ENCODE measurements at places on chromosomes 6 and 20.
A peak's percentile ranks its signal among the peaks of the same experiment; 100 is the strongest.

DNA sequence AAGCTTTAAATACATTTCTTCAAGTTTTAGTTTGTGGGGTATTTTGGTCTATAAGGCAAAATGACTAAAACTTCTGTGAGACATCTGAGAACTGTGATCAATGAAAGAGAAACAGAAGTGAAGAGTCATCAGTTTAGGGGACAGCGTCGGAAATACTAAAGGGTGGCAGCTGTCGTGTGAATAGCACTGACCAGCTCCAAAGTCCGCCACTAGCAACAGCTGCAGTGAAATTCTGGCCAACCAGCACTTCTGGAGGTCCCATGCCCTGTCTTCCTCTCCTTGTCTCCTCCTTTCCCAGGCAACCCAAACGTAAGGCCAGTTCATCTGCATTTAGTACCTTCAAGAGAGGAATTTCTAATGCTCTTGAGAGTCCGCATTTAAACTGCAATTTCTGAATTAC lies 87.5 kb downstream of the DACT2 start:
- DNase-seq: no peak

- no peak for DNase-seq
These were observed 25.7 kb upstream of the EMILIN3 start for GRCh38 chr20:41392295-41392694.

DNA sequence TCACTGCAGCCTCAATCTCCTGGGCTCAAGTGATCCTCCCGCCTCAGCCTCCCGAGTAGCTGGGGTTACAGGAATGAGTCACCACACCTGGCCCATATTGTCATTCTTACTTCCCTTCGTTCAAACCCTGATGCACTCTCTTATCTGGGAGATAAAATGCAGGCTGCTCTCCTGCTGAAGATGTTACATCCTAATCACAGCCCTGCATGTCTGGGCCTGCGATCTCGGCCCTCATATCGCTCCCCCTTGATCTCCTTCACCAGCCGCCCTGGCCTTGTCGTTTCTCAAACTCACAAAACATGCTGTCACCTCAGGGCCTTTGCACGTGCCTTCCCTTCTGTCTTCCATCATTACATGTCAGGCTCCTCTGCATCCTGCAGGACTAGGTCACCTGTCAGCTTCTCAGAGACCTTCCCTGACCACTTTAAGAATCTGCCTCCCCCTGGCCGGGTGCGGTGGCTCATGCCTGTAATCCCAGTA lies 8.8 kb upstream of the C20orf203 start:
- no peak for DNase-seq

GRCh38 chr6:150068720-150069648 lies at the start of gene ULBP3:
Gene ULBP3, minus strand, starts transcription at chr6:150069121. Its CDS starts 55 bp downstream, at chr6:150069066.
- DNase-seq: peak; percentile 94

- DNase-seq: no peak
These were observed 242.2 kb downstream of the HIVEP2 start for GRCh38 chr6:142702501-142703460.

DNA sequence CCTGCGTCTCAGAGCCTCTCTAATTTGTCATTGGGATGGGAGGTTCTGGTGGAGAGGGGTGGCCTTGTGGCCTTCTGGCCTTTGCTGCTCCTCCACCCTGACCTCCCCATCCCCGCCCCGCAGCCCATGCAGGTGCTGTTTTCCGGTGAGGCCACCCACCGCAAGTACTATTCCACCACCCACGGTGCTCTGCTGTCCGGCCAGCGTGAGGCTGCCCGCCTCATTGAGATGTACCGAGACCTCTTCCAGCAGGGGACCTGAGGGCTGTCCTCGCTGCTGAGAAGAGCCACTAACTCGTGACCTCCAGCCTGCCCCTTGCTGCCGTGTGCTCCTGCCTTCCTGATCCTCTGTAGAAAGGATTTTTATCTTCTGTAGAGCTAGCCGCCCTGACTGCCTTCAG lies 171.8 kb upstream of the RNF24 start:
- no peak for DNase-seq

DNA sequence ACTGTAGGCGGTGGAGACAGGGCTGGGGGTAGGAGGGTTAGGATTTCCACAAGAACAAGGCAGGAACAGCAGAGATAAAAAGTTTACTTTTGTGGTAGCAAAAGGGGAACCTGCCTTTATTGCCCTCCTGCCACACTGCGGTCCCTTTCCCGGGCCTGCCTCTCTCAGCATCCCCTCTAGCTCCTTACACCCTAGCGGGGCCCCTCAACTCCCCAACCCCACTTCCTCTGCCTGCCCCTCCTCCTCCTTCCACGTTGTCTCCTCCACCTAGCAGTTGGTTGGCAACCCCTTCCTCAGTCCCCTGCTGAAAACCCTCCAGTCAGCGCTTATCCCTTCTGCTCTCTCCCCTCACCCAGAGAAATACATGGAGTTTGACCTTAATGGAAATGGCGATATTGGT lies 714 bp downstream of the AIF1 start:
- no peak for DNase-seq

DNA sequence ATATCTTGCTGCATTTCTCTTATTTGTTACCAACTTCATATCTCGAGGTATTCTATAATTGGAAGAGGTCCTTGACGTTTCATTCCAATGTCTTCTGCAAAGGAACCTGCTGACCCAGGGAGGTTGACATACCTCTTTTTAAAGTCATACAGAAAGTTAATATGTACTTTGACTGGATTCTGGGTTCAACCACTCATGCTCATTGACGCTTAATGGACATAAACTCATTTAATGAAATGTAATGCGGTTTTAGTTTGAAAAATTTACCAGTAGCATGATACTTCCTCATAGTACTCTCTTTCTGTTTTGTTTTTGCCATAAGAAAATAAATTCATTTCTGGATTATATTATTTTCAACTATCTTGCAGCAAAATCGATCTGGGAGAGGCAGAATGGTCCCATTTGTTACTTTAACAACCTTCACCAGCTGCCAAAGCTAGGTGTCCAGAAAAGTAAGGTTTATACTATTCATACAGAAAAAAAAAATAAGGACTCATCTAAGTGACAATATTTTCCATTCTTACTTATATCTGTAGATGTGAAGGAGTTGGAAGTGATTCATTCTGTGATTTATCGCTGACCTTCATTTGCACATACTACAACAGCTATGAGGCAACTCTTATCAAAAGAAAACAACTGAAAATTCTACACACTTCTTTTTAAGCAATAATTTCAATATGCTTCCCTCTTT lies 101.6 kb downstream of the ATXN1 start:
- no peak for DNase-seq

GRCh38 chr6:82006027-82006738 lies 241.4 kb downstream of the IBTK start:
- DNase-seq: no peak

DNA sequence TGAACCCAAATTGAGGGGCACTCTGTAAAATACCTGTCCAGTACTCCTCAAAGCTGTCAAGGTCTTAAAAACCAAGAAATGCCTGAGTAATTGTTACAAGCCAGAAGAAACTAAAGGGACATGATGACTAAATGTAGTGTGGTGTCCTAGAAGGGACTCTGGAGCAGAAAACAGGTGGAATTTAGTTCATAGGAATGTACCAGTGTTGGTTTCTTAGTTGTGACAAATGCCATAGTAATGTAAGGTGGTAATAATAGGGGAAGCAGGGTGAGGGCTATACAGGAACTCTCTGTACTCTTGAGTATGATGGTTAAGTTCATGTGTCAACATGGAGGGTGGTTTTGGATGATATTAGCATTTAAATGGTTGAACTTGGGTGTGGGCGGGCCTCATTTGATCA lies 92.3 kb downstream of the CNBD2 start:
- no peak for DNase-seq

DNA sequence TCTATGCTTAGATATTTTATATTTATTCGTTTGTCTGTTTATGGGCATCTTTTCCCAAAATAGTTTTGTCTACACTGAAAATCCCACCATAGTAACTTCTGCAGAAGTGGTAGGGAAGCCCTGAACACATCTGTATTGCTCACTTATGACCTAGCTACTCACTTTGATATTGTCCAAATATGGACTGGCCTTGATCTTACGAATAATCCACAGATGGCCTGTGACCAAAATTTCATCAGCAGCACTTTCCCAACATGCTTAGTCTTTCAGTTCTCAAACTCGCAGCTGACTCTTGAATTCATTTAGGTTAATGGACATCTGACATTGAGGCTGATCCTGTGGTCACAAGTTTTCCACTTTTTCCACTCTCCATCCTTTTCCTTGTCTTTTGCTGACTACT lies 80.8 kb upstream of the BEND3 start:
- DNase-seq: no peak

DNA sequence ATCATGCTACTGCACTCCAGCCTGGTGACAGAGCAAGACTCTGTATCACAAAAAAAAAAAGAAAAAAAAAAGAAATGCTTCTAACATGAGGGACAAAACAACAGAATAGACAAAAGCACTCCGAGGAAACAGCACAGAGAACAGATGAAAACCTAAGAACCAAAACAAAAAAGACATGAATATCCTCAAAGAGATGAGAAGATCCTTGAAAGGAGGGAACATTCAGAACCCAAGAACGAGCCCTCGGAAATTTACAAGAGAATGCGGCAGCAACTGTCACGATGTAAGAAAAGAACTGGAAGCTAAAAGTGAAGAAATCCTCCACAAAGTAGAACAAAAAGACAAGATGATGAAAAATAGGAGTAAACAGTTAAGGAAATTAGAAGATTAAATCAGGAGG lies 21.2 kb downstream of the ADA start:
- no peak for DNase-seq

DNA sequence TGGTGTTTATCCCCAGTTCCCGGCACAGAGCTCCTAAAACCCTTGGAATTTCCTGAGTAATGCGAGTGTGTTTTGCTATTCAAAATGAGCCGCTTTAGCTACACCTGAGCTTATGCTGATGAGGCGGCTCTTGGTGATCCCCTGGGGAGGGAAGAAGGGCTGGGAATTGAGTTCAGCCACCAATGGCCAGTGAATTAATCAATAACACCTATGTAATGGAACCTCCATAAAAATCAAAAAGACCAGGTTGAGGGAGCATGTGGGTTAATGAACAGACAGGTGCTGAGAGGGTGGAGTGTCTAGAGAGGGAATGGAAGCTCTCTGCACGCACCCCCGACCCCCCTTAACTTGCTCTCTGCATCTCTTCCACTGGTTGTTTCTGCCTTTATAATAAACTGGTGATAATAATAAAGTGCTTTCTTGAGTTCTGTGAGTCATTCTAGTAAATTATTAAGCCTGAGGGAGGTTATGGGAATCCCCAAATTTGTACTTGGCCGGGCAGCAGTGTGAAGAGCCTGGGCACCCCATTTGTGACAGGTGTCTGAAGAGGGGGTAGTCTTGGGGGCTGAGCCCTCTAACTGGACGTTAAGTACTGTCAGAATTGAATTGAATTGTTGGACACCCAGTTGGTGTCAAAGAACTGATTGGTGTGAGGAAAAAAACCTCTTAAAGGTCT lies 24.6 kb upstream of the SERPINB1 start:
- DNase-seq: no peak

GRCh38 chr20:45100563-45101245 lies at the start of gene KCNS1:
Gene KCNS1, minus strand, starts transcription at chr20:45101127. Its CDS starts 1,891 bp downstream, at chr20:45099236.
- no peak for DNase-seq

GRCh38 chr20:48769069-48769983 lies 58.5 kb downstream of the PREX1 start:
- no peak for DNase-seq

- no peak for DNase-seq
These were observed 121.1 kb downstream of the TNFRSF21 start for GRCh38 chr6:47188588-47189021.

GRCh38 chr6:105302617-105303128 lies 100.2 kb downstream of the PREP start:
- DNase-seq: no peak

GRCh38 chr6:137661601-137662000 lies 167.4 kb upstream of the OLIG3 start:
- DNase-seq: no peak

DNA sequence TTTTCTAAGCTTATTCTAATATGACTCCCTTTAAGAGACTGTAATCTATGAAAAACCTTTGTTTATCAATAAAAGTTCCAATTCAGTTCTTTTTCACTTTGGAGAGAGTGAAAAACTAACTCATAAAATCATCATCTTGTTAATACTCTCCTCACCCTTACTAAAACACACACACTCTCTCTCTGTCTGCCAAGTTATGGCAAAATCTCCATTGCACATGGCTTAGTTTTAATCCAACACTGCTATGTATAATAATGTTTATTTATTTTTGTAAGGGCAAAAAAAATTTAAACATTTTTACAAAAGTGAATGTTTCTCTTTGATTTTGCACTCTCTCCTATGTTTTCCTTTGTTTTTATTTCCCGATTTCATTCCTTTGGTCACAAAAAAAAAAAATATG lies 253.2 kb downstream of the BMP7 start:
- DNase-seq: no peak

DNA sequence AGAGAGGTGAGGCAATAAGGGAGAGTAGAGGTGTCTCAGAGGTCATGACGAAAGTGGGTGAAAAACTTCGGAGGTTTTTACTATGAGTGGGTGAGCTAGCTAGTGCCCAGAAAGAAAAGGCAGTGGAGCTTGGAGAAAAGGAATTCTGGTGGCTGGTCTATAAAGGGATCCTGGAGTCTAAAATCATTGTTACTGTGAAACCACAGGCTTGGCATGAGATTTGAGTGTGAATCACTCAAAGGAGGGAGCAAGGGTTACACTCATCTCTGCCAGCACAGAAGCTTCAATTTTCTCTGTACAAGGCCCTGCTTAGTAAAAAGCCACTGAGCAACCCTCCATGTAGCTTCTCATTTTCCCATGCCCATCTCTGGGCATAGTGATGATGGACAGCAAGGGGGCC lies 47.5 kb downstream of the CD83 start:
- peak; percentile 90 for DNase-seq

- DNase-seq: peak; percentile 21
These were observed 222.6 kb downstream of the ZMYND8 start for GRCh38 chr20:47133809-47134456.

DNA sequence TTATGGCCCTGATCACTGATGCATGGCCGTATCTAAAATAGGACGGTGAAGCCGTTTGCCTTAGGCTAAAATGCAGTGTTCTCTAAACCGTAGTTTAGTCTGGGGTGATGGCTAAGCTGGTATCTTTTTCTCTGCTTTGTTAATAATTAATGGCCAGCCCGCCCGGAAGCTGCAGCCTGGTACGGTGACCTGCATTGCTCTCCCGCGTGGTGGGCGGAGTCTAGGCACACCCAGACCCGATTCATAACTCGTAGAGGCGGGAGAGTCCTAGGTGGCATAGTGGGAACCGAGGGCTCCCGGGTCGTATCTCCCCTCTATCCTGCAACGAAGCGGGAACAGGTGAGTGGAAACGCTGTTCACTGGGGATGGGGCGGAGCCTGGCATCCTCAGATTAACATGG lies 5.5 kb downstream of the CDH4 start:
- DNase-seq: no peak

DNA sequence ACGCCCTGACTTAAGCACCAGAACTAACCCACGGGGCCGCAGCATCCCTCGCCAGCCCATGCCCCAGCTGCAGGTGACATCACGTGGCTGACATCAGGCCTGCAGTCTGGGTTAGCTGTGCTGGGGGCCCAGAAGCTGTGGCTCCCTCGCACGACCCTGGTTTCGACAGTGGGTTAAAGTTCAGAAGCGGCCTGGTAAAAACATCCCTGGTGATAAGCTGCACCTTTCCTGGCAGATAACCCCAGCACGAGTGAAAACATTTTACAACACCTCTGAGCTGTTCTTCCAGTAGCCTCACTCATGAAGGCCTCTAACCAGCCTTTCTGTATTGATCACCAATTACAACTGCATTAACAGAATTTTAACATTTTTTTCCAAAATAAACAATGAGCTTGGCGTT lies 136.4 kb upstream of the RREB1 start:
- DNase-seq: no peak

- no peak for DNase-seq
These were observed 19.1 kb upstream of the LOC128125822 start for GRCh38 chr6:63553208-63553607.

- no peak for DNase-seq
These were observed 25.9 kb upstream of the PPP1R3G start for GRCh38 chr6:5059036-5059896.

- no peak for DNase-seq
These were observed 553.0 kb downstream of the CD109 start for GRCh38 chr6:74248966-74249365.
